ENCODE measurements at places on chromosomes 5 and 9.

GRCh38 chr5:157571357-157571827 is 4.2 kb downstream of the ADAM19 start:
- peak; percentile 66 for DNase-seq

- no peak for DNase-seq
These were observed 42.0 kb downstream of the VLDLR start for GRCh38 chr9:2663461-2664173.

- DNase-seq, result no peak
These were observed 1.1 kb downstream of the TESK1 start for GRCh38 chr9:35606138-35606504.

DNA sequence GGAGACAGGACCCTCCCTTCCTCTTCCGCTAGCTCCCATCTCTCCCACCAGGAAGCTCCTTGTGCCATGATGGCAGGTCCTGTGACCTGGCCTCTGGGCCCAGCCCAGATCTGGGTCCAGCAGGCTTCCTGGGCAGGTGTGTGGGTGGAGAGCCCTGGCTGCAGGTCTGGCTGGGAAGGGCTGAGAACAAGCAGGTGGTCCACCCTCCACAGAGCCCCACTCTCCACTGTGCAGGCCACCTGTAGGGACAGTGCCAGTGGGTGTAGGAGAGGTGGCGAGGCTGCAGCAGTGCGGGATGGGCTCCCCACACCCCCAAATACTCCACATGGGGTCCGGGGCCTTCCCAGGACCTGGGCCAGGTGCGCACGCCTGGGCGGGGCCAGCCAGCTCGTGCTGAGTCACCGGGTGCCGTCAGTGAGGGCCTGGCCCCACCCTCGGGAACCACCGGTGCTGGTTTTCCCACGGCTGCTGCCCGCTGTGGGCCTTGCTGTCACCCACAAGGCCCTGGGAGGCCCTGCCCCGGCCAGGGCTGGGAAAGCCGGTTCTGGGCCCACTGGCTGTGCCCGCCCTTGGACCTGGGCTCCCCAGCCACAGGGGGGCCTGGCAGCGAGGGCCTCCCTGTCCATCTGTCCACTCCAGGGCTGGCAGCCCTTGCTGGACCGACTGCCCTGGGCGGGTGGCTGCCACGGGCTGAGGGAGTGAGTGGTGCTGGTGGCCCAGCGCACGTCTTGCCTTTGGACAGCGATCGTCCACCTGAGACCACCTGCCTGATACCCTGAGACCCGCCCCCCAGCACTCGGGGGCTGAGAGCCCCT is 9.3 kb upstream of the NRARP start:
- DNase-seq, result no peak

GRCh38 chr9:136867480-136867879 is 1.4 kb upstream of the EDF1 start:
- DNase-seq, result no peak

GRCh38 chr5:66246608-66247007 is 102.5 kb downstream of the SREK1 start:
- DNase-seq, result no peak

DNA sequence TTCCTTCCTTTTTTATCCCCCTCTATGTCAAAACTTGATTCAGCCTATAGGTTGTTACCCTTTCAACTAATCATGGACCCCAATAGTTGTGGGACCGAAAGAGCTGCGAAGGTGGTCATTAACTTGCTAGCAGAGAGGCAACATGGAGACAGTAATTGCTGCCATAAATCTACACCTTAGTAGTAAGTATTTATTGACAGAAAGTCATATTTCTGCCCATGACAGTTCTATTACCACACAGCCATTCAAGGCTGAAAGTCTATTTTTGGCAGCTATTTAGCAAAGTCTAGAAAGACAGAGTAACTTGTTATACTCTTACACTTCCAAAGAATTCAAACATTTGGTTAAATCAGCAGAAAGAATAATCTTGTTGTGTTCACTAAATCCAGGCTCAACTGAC is 236.2 kb downstream of the PRELID2 start:
- no peak for DNase-seq

DNA sequence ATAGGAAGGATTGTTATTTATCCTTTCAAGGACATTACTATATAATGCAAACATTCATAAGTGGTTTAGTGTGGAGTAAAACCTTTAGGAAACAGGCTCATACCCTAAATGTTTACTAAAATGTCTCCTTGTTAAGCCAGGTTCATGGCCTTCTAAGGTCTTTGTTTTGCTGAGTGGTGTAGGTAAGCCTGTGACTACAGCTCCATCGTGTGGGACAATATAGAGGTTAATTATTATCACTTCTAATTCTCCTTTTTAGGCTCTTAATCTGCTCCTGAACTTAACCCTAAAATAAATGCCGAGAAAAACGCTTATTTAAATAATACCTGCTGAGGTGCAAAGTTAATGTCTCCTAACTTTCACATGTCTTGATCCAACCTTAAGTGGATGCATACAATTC is 43.8 kb downstream of the SPINK5 start:
- DNase-seq, result no peak

DNA sequence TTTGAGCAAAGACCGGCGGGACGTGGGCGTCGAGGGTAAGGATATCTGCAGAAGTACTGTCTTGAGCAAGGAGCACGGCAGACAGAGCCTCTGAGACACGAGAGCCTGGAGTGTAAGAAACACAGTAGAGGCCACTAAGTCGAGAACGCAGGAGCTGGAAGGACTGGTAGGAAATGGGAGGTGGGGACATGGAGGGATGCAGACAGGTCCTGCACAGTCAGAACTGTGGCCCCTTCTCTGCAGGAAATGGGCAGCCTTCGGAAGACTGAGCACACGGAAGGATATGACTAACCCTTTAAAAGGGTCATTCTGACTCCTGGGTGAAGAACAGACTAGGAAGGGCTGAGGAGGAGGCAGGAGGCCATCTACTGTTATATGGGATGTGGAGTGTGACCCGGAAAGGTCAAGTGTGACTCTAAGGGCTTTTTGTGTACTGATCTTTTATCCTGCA is 1.4 kb upstream of the CAMSAP1 start:
- DNase-seq, result no peak

- peak; percentile 32 for DNase-seq
These were observed 500.0 kb downstream of the DIRAS2 start for GRCh38 chr9:90142580-90142979.

DNA sequence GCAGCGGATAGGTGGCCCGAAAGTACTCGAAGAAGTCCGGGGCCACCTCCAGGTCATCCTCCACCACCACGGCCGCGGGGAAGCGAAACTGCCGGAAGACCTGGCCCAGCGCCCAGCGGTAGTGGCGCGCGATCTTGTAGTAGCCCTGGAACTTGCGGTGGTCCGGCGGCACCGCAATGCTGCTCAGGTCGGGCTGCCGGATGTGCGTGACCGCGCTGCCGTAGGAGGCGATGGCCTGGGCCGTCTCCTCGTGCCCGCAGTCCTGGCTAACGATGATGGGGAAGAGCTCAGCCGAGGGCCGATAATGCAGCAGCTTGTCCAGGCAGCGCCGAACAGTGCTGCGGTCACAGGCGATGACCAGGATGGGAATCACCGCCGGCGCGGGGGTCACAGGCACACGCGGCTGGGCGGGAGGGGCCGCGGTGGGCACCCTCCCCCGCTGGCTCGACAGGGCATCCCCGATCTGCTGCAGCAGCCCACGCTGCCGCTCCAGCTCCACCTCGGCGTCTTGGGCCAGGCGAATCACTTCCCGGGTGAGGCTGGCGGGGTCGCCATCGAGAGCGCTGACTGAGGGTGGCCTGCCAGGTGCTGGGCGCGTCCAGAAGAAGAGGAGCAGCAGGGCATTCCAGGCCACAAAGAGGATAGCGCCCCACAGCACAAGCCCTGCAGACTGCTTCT is 10.2 kb downstream of the MGAT1 start:
- DNase-seq, result no peak

GRCh38 chr9:89878687-89879086 is 273.9 kb downstream of the GADD45G start:
- no peak for DNase-seq

GRCh38 chr5:169702693-169703481 is 65.8 kb downstream of the DOCK2 start:
- DNase-seq, result peak; percentile 47

GRCh38 chr9:125142560-125143376 is 560 bp downstream of the SCAI start:
- DNase-seq, result no peak

- no peak for DNase-seq
These were observed 38.0 kb upstream of the FAM120A start for GRCh38 chr9:93413530-93413929.

DNA sequence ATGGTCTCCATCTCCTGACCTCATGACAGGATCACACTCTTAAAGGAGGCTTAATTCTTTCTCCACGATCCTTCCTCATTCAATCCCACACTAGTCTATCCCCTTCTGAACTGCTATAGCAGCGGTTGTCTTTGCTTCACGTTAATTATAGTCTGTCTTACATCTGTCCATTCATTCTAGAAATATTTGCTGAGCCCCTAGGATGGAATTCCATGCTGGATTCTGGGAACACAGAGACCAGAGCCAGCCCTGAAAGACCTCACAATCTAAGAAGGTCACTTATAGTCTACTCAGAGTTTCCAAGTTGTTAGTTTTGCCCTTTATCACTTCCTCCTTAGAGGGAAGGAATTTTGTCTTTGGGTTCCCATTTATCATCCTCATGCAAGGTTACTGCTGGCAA is 193.5 kb downstream of the GAS1 start:
- no peak for DNase-seq

GRCh38 chr5:149370878-149371277 is 8.2 kb downstream of the IL17B start:
- no peak for DNase-seq

GRCh38 chr5:91641730-91642350 is 258.7 kb upstream of the ARRDC3 start:
- peak; percentile 11 for DNase-seq

DNA sequence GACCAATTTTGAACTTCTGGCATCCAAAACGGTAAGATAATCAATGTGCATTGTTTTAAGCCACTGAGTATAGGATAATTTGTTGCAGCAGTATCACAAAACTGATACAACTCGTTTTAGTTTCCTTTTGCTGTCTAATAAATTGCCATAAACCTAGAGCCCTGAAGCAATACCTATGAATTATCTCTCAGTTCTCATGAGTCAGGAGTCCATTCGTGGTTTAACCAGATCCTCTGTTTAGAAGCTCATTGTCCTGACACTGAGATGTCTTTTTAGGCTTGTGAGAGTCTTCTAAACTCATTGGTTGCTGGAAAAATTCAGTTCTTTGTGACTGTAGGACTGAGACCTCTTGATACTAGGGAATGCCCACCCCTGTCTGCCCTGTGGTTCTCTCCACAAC is 262.9 kb downstream of the SEMA5A start:
- DNase-seq, result no peak

DNA sequence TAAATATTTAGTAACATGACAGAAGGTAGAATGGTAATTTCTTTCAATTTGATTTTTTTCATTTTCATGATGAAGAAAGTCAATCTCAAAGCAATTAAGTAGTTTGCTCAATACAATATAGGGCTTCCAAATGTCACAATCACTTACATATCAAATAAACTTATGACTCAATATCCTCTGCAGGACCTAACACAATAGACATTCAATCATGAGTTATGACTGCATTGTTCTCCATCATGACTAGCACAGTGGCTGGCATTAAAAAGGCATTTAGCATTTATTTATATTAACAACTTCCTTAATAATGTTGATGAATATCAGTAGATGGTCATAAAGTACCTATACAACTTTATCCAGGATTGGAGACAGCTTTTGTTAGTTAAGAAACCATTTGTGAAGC is 1499.6 kb downstream of the EFNA5 start:
- DNase-seq, result no peak

DNA sequence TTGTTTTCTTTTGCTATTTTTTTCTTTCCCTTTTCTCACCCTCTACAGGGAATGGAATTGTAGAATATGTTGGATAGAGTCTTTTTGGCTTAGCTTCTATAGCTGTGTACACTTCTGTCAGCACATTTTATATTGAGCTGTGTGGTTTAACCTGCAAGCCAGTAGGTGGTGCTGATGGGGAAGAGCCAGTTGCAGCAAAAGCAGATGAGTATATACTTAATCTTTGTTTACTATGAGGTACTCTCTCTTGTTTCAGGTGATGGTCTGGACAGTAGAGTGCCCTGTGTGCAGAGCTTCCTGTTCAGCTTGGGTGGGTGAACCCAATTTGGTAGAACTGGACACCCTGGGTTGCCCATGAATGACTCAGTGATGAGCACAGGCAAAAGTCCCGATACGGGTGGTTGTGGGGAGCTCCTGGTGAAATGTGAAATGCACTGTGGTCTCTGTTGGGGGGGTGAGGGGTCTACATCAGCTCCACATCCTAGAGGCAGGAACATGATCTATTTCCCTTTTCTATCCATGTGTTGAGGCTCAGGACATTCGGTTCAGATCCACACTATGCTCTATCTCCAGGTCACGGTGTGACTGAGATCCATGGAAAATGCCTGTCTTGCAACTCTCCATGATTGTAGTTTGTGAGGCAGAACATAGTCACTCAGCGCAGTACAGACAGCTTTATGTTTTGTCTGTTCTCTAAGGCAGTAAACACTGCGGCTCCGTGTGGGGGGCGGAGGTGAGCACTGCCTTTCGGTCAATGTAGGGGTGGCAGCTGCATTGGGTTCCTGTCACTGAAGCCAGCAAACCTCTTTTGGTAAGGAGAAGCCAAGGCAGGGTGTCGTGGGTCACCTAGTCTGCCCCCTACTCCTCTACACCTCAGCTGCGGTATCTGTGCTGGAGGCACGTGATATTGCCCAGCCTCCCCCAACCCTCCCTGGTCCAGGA is 353.2 kb downstream of the PRR16 start:
- DNase-seq, result no peak

DNA sequence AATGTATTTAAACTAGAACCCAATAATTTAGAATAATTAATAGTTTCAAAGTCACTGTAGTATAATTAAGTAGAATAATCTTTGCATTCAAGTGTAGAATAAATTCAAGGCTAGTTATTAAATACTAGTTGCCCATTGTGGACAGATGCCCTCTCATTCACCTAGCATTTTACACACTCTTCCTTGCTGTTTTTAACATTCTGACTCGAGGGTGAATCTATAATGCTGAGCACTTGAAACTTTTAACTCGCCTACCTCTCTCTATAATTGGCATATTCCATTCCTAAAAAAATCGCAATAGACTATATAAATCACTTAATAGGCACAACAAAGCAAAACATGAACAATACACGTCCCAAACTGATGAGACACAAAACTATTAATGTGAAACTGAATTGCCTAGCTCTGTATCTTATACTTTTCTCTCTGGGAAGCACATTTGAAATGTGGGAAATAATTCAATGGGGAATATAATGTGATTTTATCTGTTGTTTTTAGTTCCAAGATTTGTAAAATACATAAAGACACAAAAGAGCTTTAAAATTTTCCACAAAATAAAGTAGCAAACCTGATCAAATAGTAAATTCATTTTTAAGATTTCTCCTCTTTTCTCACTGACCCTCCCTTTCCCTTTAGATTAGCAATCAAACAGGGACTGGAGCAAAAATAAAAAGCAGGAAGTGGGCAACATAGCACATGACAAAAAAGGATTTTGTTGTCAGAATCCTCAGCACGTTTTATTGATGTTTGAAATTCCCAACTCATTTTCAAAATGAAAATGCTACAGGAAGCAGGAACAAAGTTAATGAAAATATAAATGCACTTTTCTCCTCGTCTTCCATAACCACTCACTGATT is 295.6 kb downstream of the PDE4D start:
- DNase-seq, result no peak
